ENCODE measurements at places on chromosomes 3 and 15.

- DNase-seq: no peak
Observed at GRCh38 chr3:72750405-72750965, 97.8 kb downstream of the SHQ1 start.

GRCh38 chr15:57619746-57620145, 28.0 kb downstream of the MYZAP start:
- DNase-seq: no peak

GRCh38 chr15:78265752-78266224, 1.4 kb downstream of the DNAJA4 start:
- DNase-seq: no peak

DNA sequence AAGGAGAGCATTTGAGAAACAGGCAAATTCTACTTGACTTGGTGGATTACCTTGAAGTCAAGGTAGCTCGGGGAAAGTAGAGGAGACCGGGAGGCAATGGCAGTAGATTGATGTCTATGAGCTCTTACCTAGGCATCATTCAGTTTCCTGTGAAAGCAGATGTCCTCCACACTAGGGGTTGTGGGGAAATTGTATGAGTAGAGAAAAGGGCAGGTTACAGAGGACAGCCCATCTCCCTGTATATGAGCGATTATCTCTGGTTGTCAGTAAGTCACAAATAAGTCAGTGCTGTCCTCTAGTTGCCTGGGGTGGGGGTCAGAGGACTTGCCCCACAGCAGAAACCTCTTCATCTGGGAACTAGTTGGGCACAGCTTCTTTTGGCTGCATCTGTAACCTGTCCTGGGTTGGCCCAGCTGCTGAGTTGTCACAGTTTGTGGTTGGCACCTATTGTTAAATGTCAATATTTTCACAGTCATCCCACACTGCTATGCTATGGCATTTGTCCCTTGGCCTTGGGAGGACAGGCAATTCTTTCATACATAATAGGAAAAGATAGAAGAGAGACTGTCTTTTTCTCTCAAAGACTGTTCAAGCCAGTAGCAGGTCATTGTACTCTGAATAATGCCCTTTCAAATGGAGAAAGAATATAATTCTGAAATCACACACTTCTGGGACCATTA, 53.6 kb upstream of the LRRFIP2 start:
- DNase-seq: no peak

- no peak for DNase-seq
Observed at GRCh38 chr3:16704941-16705340, 99.7 kb upstream of the DAZL start.

DNA sequence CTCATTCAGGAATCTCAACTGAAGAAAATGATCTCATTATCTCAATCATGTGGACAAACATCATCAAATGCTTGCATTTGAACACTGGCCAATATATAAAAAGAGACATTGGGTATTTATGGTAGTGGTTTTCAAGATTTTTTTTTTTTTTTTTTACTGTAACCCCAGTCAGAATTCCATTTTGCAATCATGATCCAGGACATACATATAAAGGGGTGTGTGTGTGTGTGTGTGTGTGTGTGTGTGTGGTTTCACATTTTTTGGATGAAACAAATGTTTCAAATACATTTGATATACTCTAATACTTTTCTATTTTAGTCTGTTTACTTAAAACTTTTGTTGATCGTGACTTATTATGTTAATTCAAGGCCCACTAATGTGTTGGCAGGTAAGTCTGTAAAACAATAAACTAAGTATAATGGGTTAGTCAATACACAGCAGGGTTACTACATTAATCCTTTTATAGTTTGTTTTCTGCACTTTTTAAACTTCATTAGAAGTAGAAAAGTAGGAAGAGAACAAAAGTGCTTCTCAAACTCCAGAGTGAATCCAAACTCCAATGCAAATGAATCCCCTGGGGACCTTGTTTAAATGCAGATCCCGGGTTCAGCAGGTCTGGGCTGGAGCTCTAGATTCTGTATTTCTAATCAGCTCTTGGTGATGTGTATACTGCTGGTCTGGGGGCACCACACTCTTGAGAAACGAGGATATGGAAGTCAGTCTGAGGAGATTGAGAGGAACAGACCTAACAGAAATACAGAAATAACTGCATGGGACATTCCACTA, 17.6 kb downstream of the THRB start:
- no peak for DNase-seq

- no peak for DNase-seq
Observed at GRCh38 chr3:151330899-151331298, 1.6 kb upstream of the P2RY13 start.

DNA sequence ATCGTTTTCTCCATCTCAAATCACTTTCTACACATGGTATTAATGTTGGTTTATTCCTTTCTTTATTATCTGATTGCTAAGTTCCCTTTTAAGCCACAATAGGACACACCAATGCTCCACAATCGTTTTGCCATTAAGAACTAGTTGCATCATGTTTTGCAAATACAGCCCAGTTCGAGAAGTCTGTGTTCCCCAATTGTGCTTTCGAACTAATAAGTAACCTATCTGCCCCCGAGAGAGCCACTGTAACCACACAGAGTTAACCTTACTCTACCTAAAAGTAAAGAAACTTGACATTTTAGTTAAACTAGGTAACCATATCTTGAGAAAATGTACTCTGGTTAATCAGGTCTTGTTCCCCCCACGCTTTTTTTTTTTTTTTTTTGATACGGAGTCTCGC, 39.1 kb downstream of the MAGI1 start:
- DNase-seq: no peak

DNA sequence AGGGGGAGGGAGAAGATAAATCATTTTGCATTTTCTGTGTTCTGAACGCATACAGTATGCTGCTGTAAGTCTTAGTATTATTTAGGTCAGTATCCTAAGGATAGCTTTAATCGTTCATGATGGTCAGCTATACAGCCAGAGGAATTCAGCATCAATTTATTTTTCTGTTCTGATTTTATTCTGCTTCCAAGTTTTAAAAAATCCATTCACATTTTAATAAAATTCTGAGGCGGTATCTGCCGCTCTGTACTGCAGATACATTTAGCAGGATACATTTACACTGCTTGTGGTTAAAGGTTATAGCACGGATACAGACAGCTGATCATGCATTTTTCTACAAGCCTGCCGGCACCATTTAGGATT, 17.8 kb downstream of the ZBTB38 start:
- DNase-seq: no peak

DNA sequence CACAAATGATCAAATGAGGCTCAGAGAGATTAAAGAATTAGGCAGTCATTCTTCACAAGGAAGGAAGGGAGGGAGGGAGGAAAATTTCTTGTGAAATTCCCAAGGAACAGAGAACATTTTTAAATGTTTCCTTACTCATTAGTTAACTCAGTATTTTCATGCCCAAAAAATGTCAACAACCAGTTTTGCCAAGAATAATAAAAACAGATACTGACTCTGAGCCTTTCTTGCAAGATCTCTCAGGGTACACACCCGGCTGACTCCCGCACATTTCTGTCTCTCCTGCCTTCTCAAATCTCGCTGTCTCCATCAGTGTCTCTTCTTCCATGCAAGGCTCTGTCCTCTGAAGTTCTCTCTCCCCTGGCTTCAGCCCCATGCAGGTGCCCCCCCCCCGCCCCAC, 265.9 kb downstream of the TJP1 start:
- DNase-seq: no peak

GRCh38 chr3:29716213-29716612, 435.3 kb downstream of the RBMS3 start:
- DNase-seq: no peak

GRCh38 chr3:60886518-60886917, 364.7 kb downstream of the FHIT start:
- DNase-seq: no peak

GRCh38 chr3:13770170-13771169, 109.4 kb downstream of the WNT7A start:
- peak; percentile 72 for DNase-seq

GRCh38 chr3:112640276-112640929, 540 bp downstream of the CCDC80 start:
- no peak for DNase-seq

DNA sequence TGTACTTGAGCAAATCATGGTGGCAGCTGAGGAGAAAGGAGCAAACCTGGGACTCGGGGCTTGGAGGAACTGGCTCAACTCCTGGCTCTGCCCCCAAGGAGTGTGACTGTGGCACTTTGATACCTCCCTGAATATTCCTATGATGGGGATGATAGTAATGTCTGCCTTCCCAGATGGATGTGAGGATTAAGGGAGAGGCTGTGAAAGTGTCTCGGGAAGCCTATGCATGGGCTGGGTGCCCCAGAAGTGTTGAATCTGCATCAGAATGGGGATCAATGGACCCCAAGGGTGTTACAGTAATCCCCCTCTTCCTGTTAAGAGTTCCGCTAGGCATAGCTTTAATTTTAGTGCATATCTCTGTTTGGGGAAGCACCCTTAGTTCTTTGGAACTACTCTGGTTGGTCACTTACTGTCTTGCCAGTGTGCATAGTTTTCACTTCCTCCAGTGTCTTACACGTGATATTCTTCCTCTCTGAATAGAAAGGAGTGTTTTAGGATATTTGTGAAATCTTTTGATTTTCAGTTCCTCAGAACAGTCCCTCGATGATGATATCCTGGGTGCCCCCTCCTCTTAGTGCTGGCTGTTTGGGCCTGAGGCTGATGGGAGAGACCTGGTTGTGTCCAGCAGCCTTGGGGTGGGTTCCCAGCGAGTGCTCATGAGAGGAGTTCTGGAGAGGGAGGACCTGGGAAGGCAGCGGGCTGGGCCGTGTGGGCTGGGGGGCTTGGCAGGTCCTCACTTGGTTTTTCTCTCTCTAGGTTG, 97.5 kb downstream of the CHDH start:
- no peak for DNase-seq

GRCh38 chr3:1087066-1087560, 5.7 kb upstream of the CNTN6 start:
- no peak for DNase-seq

- no peak for DNase-seq
Observed at GRCh38 chr3:36771931-36772330, 7.6 kb upstream of the DCLK3 start.

GRCh38 chr15:49247556-49248110, 77.6 kb downstream of the GALK2 start:
- DNase-seq: no peak

GRCh38 chr3:47961815-47962606, 54.2 kb downstream of the MAP4 start:
- no peak for DNase-seq

DNA sequence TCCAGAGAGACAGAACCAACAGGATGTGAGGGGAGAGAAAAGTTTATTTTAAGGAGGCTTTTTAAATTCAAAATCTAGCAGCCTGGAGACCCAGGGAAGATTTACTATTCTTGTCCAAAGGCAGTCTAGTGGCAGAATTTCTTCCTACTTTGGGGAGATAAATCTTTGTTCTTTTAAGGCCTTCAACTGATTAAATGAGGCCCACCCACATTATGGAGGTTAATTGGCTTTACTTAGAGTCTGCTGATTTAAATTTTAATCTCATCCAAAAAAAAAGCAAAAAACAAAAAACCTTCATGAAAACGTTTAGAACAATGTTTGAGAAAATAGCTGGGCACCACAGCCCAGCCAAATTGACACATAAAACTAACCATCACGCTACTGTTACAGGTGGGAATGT, 41.3 kb downstream of the TMOD3 start:
- DNase-seq: no peak

GRCh38 chr15:72873379-72874233, 90.0 kb upstream of the ADPGK start:
- no peak for DNase-seq

GRCh38 chr3:39903253-39903652, 93.8 kb downstream of the MYRIP start:
- no peak for DNase-seq

GRCh38 chr3:144756704-144757440, 785.2 kb downstream of the DIPK2A start:
- no peak for DNase-seq

GRCh38 chr3:149091983-149092382, 5.7 kb upstream of the HLTF start:
- DNase-seq: no peak

DNA sequence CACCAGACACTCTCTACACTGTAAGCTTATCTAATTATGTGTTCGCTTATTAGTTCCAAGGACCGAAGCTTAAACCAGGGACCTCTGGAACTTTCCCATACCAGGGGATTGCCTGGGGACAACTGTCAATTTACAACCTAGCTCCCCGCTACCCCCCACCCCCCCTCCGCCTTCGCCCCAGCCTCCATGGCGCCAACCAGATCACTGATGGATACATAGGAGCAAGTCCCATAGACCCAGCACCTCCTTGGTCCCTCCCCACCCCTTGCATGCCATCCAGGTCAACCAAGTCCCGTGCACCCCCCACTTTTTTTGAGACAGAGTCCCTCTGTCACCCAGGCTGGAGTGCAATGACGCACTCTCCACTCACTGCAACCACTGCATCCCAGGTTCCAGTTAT, 930 bp upstream of the PDCD7 start:
- no peak for DNase-seq

- DNase-seq: no peak
Observed at GRCh38 chr3:186933816-186934215, 3.5 kb downstream of the ST6GAL1 start.

DNA sequence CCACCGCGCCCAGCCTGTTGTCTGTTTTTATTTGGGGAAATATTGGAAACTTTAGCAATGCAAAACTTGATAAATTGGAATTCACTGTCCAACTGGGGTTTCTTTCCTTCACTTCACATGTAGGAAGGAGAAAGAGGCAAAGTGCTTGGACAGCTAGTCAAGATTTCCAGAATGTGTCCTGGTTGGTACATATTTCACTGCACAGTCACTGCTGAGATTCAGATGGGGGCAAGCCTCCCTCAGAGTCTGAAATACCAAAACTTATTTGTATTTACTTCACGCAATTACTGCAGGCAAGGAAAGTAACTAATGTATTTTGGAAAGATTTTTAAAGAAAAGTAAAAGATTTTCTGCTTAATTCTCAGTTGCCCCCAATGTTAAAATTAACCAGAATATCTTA, 21.0 kb downstream of the LRRC31 start:
- no peak for DNase-seq

DNA sequence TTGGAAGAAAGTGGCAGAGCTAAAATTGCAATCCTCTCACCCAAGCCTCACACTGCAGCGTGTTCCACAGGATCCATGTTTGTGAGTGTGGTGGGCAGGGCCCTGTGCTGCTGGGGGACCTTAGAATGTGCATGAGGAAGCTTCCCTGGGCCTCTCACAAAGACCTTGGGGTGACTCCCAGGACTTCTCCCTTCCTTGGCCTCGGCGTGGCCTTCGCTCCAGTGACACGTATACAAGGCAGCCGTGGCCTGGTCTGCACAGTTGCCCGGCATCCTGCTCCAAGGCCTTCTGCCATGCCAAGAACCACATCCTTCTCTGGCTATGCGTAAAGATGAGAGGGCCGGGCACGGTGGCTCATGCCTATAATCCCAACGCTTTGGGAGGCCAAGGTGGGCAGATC, 196.4 kb downstream of the UACA start:
- no peak for DNase-seq

- DNase-seq: no peak
Observed at GRCh38 chr15:62541846-62542245, 376.8 kb upstream of the C2CD4B start.

- DNase-seq: no peak
Observed at GRCh38 chr3:79461129-79461792, 306.5 kb downstream of the ROBO1 start.

- DNase-seq: no peak
Observed at GRCh38 chr3:148903941-148904340, 38.8 kb downstream of the CPA3 start.
